ENCODE measurements at places on chromosomes 13 and 19.
A peak's percentile ranks its signal among the peaks of the same experiment; 100 is the strongest.

GRCh38 chr19:789701-790060 lies 7.6 kb upstream of the PTBP1 start:
- DNase-seq: no peak

DNA sequence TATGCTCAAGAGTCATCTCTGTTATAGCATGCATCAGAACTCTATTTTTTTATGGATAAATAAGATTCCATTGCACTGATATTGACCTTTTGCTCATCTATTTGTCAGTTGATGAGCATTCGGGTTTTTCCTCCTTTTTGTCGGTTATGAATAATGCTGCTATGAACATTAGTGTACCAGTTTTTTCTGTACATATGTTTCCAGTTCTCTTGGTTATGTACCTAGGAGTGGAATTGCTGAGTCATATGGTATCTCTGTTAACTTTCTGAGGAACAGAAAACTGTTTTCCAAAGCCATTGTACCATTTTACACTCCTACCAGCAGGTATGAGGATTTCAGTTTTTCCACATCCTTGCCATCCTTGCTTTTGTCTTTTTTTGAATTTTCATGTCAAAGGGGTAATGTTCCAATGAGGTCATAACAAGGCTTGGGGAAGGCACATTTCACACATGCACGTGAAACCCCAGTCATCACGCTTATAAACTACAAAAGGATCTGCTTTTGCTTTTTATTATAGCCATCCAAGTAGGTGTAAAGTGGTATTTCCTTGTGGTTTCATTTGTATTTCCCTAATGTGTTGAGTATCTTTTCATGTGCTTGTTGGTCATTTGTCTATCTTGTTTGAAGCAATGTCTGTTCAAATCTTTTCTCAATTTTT lies 14.6 kb downstream of the KBTBD7 start:
- no peak for DNase-seq

- no peak for DNase-seq
Measured at GRCh38 chr19:45352062-45352461, 11.5 kb downstream of the KLC3 start.

DNA sequence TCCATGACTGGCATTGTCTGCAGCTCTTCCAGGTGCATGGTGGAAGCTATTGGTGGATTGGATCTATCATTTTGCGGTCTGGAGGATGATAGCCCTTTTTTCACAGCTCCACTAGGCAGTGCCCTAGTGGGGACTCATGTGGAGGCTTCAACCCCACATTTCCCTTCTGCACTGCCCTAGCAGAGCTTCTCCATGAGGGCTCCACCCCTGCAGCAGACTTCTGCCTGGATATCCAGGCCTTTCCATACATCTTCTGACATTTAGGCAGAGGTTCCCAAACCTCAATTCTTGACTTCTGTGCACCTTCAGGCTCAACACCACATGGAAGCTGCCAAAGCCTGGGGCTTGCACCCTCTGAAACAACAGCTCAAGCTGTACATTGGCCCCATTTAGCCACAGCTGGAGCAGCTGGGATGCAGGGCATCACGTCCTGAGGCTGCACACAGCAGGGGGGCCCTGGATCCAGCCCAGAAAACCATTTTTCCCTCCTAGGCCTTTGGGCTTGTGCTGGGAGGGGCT lies 800.2 kb upstream of the MIR17HG start:
- DNase-seq: no peak

DNA sequence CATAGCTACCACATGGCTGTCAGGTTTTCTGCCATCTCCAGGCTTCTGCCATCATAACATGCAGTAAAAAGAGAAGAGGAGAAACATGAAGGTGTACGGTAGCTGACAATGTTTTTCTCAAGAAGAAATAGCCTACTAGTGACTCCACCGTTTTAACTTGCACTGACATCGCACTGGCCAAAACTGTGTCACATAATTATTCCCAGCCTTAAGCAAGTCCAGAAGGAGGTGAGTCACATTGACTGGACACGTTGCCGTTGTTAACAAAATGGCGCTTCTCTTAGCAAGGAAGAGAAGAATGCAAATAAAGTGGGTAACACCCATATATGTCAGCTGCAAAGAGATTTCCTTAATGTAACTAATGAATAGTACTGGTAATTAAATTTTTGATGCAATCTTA lies 810.4 kb upstream of the SLC10A2 start:
- no peak for DNase-seq

DNA sequence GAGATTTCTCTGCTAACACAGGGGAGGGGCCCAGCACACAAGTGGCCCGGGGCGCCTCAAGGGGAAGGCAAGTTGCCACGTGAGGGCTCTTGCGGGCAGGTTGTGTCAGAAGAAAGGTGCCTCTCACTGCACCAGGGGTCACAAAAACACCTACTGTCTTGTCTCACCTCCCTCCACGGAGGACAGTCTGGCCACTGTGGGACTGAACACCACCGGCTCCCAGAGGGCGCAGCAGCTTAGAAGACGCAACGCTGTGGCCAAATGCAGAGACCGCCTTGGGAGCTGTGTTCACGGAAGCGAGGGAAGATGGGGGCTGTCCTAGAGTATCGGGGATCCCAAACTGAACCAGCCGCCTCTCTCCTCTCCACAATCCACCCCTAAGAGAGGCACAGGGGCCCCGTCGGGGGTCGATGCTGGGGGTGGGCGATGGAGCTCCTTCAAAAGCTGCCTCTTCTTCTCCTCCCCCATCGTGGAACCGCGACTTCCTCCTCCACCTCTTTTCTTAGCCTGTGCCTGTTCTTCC lies 177.5 kb downstream of the FOXO1 start:
- DNase-seq: no peak

DNA sequence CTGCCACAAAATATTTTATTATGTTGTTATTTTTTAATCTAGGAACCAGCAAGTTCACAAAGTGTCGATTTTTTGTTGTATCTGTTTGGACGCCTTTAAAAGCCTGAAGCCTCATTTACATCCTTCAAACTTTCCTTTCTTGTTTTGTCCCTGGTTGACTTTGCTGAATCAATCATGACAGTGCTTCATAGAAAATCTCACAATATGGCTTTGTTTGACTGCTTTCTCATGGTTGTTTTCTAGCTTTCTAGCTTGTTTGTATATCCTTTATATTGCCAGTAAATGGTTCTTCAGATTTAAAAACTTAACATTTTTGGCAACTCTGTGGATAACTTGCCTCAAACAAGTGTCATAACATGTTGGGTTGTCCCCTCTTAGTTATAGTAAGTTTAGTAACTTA lies 84.1 kb upstream of the ATXN8OS start:
- DNase-seq: no peak

DNA sequence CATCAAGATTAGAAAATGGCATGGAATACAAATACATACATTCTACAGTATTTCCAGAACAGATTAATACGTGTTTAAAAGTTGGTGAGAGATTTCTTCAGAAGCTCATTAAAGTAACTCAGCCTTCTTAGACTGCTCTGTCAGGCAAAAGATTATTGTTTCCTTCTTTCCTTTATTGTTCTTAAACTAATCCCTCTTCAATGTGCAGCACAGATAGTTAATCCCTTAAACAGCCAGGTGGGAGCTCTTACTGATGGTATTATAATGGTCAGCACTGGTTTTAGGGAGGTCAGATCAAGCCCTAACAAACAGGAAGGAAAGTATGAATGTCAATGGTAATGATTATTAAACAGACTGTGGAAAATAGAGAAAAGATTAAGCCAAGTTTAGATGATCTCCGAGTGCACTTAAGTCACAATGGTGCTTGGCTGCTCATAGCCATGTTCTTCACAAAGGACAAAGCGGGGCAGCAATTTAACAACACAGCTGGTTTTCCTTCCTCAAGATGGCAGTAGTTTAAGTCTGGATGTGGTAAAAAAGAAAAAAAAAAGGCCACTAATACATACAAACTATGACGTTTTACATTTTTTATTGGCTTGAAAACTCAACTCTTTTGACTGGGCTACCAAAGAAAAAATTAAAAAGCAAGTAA lies 992.6 kb downstream of the PCDH9 start:
- DNase-seq: no peak

DNA sequence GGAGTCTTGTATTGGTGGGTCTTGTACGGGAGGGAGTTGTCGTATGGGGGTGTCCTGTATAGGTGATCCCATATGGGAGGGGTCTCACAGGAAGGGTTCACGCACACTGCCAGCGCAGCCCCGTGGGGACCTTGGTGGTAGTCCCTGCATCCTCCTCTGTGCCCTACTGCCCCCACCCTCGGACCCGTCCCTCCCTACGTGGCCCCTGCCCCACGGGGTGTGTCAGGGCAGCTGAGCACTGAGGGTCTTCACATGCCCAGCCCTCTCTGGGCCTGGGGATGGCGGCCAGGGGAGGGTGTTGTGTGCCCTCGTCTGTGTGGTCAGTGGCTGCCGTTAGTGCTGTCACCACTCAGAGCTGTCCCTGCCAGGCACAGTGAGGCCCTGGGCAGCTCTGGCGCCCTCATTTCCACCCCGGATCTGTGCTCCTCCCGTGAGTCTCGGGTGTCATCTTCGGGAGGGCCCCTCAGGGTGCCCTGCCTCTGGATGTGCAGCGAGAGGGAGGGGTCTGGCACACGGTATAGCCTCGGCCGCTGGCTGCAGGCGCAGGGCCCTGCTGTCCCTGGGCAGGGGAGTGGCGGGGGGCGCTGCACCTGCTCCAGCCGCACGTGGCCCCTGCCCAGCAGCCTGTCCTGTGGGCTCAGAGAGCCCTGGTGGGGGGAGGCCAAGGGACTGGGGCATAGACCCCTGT lies 16.0 kb upstream of the GNA15 start:
- DNase-seq: no peak

DNA sequence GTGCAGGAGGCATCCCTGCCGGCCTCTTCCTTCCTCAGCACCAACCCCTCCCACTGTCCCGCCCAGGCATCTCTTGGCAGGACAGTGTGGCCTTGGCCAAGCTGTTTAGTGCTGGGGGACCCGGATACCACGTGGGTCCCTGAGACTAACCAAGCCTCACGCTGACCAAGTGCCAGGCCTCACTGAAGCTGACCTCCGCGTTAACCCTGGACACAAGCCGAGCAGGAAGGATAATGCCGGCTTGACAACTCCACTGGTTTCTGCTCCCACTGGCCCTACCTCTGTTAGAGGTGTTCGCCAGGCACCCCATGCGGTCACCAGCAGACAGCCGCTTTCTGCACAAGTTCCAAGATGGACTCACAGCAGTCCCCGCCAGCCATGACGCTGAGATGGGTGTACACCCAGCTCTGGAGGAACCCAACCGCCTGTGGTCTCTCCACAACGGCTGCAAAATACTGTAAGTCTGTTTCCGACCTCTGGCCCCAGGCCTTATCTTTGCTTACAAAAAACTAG lies 12.4 kb downstream of the GRTP1 start:
- DNase-seq: no peak

GRCh38 chr13:21058361-21058760 lies 3.0 kb downstream of the LATS2 start:
- no peak for DNase-seq

- peak; percentile 89 for DNase-seq
Measured at GRCh38 chr19:58033741-58034476, at the start of gene ZSCAN1. Gene ZSCAN1 (plus strand): TSS chr19:58034025. CDS start chr19:58037837, 3,812 bp downstream.

DNA sequence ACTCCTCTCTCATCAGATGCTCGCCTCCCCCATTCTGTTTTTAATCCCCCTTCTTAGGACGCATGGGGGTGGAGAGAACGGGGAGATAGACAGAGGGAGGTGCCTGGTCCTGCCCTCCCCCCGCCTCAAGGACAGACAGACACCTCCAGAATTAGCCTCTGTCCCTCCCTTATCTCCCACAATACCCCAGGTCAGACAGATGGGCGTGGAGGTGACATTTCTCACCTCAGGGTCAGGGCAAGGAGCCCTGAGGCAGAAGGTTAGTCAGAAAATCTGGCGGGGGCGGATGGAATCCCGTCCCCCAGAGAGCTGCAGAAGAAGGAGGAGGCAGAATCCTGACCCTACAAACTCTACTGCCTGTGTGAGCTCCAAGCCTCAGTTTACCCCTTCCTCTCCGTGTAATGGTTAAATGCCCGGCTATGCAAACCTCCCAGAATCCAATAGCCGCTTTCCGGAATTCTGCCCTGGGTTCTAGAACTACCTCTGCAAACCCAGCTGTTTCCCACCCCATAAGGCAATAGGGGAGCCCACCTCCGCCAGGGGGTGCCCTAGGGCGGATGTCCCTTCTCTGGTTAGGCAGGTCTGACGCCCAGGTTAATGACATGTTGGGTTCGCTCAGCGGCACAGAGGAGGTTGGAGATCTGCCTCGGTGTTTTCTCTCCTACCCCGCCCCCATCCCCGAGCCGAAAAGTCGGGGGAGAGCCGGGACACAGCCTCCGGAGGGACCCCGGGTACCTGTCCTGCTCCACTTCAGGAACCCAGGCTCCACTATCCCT lies 900 bp downstream of the PPP1R13L start:
- DNase-seq: no peak

GRCh38 chr13:73693215-73693614 lies 441.0 kb downstream of the KLF12 start:
- no peak for DNase-seq

DNA sequence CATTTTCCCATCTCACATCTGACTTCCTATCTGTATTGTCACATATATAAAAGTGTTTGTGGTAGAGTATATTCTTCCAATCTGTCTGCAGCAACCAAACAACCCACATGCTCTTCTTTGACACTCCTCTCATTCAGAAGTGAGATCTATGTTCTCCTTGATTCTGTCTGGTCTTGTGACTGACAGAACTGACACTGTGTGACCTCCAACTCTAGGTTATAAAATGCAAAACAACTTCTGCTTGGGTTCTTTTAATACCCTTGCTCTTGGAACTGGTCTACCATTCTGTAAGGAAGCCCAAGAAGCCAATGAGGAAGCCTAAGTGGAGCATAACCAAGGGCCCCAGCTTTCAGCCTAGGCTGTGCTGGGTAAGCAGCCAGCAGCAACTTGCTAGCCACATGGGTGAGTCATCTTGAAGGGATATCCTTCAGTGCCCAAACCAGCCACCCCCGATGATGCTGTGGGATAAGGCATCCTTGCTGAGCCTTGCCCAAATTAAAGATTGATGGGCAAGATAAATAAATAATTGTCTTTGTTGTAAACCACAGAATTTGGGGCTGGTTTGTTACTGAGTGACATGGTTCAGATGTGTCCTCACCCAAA lies 18.4 kb upstream of the ITM2B start:
- DNase-seq: no peak

- DNase-seq: peak; percentile 89
Measured at GRCh38 chr13:59356607-59357006, 807.1 kb downstream of the DIAPH3 start.

- no peak for DNase-seq
Measured at GRCh38 chr13:46350003-46350402, 37.0 kb downstream of the RUBCNL start.

DNA sequence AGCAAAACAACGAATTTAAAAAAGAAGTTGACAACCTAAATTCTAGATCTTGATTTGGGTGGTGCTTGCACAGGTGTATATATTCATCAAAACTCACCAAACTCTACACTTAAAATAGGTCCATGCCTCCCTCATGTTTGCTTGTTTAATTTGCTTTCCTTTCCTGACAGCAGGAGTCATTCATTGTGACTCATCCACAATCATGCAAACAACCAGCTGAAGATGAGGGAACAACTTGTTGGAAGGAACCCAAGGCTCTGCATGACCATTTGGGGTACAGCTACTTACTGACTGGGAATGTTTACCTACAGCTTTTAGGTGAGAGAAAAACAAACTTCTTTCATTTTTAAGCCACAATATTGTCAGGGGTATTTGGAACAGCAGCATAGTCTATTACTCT lies 96.6 kb downstream of the RXFP2 start:
- no peak for DNase-seq

- DNase-seq: no peak
Measured at GRCh38 chr19:36686365-36687213, 823 bp upstream of the ZNF567 start.
